ENCODE measurements at places on chromosomes 5 and 9. TPM values are rescaled to one million over a fixed set of nuclear protein-coding genes. Genes with fewer than 3 reads are reported as not detected.

The ARL14EPL gene
- not detected for total RNA-seq

The MSMP gene
- not detected for total RNA-seq

The SLC25A2 gene
- not detected for total RNA-seq

The ABCA1 gene
- 1.8 TPM for total RNA-seq

The DMRT3 gene
- total RNA-seq, result not detected

Data from bronchus fibroblast of lung (primary cell).